ENCODE measurements at places on chromosomes 4 and X.

DNA sequence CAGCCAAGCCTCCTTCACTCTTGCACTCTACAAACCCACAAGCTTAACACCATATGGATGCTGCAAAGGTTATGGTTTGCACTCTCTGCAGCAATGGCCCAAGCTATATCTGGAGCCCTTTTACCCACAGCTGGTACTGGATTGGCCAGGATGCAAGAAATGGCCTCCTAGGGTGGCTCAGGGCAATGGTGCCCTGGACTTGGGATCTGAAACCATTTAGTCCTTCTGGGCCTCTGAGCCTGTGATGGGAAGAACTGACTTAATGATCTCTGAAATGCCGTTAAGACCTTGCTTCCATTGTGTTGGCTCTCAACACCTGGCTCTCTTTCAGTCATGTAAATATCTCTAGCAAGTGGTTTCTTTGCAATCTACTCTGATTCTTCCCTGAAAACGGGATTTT is 626.0 kb downstream of the KCTD8 start:
- DNase-seq = no peak

DNA sequence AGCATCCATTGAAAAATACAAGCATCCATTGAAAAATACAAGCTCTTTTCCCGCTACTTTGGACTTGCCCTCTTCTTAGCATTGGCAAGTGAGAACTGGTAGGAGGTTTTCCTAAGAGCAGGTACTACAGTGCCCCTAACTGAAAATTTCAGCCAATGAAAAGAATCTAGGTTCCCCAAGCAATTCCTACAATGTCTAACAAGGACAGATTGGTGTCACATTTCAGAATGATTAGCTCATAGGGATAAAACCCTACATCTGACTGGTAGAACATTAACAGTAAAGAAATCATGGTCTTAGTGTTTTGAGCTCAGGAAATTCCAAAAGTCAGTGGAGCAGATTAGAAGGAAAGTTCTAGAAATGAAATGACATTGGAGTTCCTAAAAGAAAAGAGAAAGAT is 68.6 kb upstream of the QRFPR start:
- no peak for DNase-seq

DNA sequence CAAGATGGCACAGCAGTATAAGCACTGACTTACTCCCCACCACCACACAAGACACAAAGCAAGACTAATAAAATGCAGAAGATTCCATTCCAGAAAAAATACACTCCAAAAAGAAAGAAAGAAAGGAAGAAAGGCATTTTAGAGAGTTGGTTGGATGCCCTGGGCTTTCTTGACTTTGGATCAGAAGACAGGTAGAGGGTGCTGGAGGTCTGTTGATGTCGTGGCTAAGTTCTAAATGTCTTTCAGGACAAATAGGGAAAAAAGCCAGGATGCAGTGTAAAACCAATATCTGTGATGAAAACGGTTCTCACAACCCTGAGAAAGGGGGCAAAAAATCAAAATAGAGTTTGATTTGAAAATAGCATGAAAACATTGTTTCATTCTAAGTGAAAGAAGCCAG is 555.2 kb upstream of the PRKX start:
- DNase-seq = no peak

GRCh38 chrX:87571964-87572363 is 54.4 kb downstream of the KLHL4 start:
- no peak for DNase-seq

- DNase-seq = no peak
These were observed 61.7 kb upstream of the ADGRG2 start for GRCh38 chrX:19183761-19184477.

DNA sequence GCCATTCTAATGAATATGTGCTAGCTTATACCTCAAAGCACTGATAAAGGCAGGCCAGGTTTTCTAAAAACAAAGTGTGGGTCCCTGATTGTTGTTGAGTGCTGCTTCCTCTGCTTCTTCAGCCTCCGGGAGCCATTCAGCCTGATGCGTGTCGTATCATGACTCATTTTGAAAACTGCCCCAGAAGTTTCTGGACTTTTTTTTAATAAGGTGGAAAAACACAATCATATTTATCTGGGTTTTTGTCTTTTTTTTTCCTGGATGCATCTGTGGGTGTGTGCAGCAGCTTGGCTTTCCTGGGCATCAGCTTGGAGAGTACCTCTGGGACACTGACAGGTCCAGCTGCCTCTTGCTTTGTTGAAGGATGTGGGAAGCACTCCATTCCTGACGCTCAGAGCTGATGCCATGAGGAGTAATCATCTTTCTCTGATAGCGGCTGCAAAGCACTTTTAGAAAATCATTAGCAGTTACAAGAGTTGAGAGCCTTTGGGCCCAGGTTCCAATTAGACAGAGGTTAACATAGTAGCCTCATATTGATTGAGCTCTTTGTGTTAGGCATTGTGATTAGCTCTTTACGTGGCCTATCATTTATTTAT is 66.9 kb downstream of the PARM1 start:
- no peak for DNase-seq

GRCh38 chr4:185335579-185335978 is 60.1 kb downstream of the LRP2BP start:
- no peak for DNase-seq

- no peak for DNase-seq
These were observed 220.4 kb downstream of the SPRY1 start for GRCh38 chr4:123616951-123617461.

DNA sequence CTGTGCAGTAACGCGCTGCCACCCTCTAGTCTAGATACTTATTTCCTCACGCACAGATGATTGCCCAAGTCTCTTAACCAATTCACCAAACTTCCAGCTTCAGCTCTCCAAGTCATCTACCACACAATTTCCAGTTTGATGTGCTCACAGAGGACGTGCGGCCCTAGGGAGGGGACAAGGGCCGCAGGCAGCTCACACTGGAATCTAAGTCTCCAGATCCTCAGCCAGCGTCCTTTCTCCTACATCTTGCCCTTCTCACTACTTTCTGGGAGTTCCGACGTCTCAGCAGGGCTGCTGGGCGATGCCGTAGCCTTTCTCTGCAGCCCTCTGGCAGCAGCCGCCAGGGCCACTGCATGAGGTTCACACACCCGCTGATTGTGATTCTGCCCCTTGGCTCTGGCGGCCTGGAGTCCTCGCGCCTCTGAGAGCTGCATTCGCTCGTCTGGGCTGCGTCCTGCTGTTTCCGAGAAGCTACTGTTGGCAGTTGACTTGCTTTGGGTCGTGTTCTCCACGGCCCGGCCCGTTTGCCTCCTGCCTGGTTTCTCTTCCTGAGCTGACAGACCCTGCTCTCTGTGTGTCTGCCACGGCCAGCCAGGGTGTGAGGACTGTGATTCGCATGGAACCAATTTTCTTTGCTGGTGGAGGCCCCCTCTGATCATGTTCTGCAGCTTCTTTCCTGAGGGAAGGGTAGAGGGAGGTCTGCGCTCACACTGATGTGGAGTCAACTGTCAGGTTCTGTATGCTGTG is 14.1 kb upstream of the TMEM131L start:
- DNase-seq = no peak

DNA sequence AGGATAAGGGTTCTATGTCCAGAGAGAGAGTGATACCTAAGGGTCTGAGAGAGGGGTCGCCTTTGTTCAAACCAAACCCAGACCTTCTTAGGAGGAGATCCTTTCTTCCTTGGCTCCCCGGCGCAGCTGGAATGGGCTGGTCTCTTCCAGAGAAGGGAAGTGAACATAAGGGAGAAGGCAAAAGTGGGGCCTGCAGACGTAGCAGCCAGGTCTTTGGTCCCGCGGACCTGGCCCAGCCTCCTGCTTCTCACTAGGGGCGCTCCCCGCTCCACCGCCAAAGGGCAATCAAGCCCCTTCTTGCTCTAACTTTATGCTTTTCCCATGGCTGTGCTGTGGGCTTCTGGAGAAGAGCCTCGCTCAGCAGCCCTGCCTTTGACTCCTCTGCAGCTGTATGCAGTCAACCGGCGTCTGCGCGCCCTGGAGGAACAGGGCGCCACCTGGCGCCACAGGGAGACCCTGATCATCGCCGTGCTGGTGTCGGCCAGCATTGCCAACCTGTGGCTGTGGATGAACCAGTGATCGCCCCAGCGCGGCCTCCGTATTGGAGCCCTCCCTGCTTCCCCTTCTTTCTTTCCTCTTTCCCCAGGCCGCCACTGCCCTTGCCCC is 6.5 kb downstream of the FATE1 start:
- DNase-seq = no peak

- no peak for DNase-seq
These were observed 207.4 kb upstream of the INTU start for GRCh38 chr4:127425202-127425845.

GRCh38 chr4:109973529-109973905 is 60.8 kb downstream of the EGF start:
- no peak for DNase-seq

GRCh38 chrX:118644378-118644777 is 83.0 kb upstream of the IL13RA1 start:
- DNase-seq = peak; percentile 3

GRCh38 chr4:144580430-144580829 is 65.5 kb upstream of the HHIP start:
- no peak for DNase-seq

DNA sequence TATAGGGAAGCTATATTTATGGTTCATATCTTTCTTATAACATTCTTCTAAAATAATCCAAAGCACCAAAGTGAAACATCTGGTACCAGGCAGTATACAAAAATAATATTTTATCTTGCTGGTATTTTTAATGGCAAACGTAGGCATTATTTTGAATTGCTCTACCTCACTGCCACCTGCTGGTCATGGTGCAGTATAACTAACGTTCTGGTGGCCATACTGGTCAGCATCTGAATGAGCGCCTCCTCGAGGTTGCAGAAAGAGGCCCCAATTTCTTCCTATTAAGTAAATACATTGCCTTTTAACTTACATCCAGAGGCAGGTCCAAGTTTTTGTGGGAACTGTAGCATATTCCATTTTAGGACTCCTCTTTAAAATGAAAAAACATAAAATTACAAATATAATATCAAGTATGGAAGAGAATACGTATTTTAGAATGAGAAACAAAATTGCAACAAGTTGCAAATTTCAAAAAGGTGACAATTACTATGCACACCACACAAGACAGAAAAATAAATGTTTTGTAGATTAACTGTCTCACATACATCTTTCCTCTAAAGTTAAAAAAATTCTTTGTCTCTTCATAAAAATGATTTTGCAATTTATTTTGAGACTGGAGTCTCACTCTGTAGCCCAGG is 22.9 kb upstream of the CWH43 start:
- DNase-seq = peak; percentile 90

DNA sequence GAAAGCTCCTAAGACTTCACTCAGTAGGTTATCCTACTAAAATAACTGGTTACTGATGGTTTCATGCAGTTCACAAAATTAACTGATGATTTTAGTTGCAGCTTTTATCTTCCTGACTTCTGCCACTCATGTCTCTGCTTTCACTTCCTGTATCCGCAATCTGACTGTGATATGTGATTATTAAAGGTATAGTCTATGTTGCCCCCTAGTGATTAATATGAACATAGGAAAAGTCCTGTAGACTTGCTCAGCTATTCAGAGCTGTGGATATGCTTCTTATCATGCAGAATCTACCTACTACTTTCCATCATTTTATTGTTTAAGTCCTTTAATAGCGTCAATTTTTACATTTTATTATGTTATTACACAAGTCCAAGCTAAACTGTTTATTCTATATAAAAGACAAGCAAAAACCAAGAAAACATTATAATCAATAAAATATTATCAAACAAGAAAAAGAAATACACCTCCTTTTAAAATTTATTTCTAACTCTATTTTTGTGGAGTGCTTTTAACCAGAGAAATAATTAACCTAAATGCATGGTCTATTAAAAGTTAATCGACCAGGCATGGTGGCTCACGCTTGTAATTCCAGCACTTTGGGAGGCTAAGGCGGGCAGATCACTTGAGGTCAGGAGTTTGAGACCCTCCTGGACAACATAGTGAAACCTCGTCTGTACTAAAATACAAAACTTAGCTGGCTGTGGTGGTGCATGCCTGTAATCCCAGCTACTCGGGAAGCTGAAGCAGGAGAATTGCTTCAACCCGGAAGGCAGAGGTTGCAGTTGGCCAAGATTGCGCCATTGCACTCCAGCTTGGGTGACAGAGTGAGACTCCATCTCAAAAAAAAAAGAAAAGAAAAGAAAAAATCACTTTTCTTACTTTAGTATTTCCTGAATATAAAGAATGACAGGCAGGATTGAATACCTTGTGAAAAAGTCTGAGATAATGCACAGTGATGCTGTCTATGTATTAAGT is 40.4 kb upstream of the TLR2 start:
- DNase-seq = peak; percentile 76

DNA sequence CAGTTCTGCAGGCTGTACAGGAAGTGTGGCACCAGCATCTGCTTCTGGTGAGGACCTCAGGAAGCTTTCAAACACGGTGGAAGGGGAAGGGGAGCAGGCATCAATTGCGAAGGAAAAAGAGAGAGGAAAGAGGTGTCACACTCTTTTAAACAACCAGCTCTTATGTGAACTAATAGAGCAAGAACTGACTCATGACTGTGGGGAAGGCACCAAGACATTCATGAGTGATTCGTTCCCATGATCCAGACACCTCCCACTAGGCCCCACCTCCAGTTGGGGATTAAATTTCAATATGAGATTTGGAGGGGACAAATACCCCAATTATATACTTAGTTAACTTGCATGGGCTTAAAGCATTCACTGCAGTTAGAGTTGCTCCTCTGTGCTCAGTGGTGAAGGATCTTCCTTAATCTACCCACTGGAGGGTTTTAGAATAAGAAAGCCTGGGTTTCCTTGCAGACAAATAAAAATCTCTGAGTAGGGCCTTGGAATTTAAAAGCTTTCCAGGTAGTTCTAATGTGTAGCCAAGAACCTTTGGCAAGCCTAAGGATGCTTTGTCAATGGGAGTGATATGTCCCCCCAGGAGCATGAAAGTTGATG is 60.0 kb downstream of the SYNPO2 start:
- no peak for DNase-seq

DNA sequence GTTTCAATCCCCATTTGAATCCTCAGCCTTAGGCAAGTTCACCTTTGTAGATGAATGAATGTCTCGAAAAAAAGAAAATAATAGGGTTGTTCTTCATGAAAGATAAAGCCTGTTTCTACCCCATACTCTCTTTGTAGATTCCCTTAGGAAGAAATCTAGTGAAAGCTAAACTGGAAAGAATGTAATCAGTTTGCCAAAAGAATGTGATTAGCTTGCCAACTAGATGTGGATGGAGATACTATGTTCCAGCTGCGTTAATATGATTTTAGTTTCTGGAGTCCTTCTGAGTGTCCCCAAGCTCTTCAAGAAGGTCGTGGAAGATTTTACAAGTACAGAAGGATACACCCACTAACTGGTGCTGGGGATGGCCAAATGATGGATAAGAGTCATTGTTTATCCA is 162.3 kb upstream of the EDNRA start:
- no peak for DNase-seq

DNA sequence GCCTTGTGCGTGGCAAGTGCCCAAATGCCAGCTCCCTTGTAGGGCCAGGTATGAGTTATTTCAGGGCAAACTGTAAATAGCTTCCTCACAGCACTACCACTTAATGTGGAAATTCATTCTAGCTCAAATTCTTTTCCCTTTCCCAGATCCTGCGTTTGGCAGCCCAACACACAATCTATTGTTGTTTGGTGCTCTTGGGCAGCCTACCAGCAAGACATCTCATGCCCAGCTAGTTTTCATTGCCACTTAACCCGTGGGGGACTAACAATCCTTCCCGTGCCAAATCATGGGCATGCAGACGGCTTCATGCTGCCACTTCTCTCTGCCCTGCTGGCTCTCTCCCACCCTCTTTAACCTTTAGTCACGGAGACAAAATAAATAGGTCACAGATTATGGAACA is 454.2 kb downstream of the GRIA2 start:
- no peak for DNase-seq

- DNase-seq = no peak
These were observed 462.4 kb downstream of the IQCM start for GRCh38 chr4:149353241-149353640.

- DNase-seq = no peak
These were observed 167.4 kb upstream of the TACR3 start for GRCh38 chr4:103887191-103887590.

GRCh38 chr4:122796801-122797404 is 29.7 kb upstream of the FGF2 start:
- peak; percentile 33 for DNase-seq

All from hematopoietic multipotent progenitor cell treated with erythropoietin and hydrocortisone succinate and interleukin-3 and kit ligand, for 8 days (in vitro differentiated cells).